ENCODE measurements at places on chromosomes 13 and 19. TPM values are rescaled to one million over a fixed set of nuclear protein-coding genes. Genes with fewer than 3 reads are reported as not detected.

KLK11 gene
- total RNA-seq = not detected

ZNRF4 gene
- total RNA-seq = not detected

ZNF723 gene
- total RNA-seq = not detected

NLRP12 gene
- total RNA-seq = 1.3 TPM

ZNF578 gene
- total RNA-seq = 3.8 TPM

GNG8 gene
- total RNA-seq = 4.5 TPM

EBI3 gene
- 3.3 TPM for total RNA-seq

SHANK1 gene
- 0.45 TPM for total RNA-seq

ACER1 gene
- total RNA-seq = not detected

BEST2 gene
- not detected for total RNA-seq

SULT2A1 gene
- total RNA-seq = not detected

CNN1 gene
- total RNA-seq = 406 TPM

KCTD4 gene
- not detected for total RNA-seq

SHISA2 gene
- 0.66 TPM for total RNA-seq

MYO1F gene
- 30.3 TPM for total RNA-seq

LYPD3 gene
- total RNA-seq = 1.6 TPM

FAM83E gene
- total RNA-seq = not detected

GPR180 gene
- total RNA-seq = 5.3 TPM

ERICH4 gene
- total RNA-seq = not detected

JSRP1 gene
- total RNA-seq = 0.42 TPM

DLL3 gene
- not detected for total RNA-seq

MAST1 gene
- total RNA-seq = 0.54 TPM

TDRD12 gene
- total RNA-seq = not detected

GDF15 gene
- 4.2 TPM for total RNA-seq

TEX26 gene
- not detected for total RNA-seq

USE1 gene
- total RNA-seq = 18.7 TPM

RFX1 gene
- 17.7 TPM for total RNA-seq

SYCN gene
- total RNA-seq = not detected

ICAM4 gene
- 0.93 TPM for total RNA-seq

GNA15 gene
- total RNA-seq = 12.5 TPM

CYP4F8 gene
- not detected for total RNA-seq

PSG3 gene
- total RNA-seq = not detected

KCNN1 gene
- 0.13 TPM for total RNA-seq

CALR3 gene
- total RNA-seq = not detected

KLF1 gene
- 0.39 TPM for total RNA-seq

ZNF91 gene
- total RNA-seq = 52.4 TPM

CIC gene
- total RNA-seq = 103 TPM

CYP4F2 gene
- total RNA-seq = not detected

CEACAM20 gene
- total RNA-seq = not detected

IFNL1 gene
- total RNA-seq = not detected

ZNF177 gene
- total RNA-seq = 2.0 TPM

Measured in aorta (tissue), 5 donors.